Activated T-cell treated with anti-CD3 and anti-CD28 coated beads, Interleukin-2, amount 50 U/mL, for 1 hour (primary cell): ENCODE measurements at places on chromosomes 5 and 9.

DNA sequence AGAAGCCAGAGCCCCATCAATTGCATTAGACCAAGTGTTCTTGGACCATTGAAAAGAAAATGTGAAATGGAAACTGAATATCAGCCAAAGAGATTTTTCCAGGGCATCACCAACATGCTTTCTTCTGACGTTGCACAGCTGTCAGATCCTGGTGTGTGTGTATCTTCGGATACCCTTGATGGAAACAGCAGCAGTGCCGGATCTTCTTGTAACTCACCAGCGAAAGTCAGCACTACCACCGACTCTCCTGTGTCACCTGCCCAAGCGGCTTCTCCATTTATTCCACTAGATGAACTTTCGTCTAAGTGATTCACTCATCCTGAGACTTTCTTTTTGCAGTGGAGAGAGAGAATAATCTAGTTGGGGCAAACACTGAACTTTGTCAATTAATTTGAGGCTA, 75.7 kb downstream of the PIP5K1B start:
- DNase-seq = peak; percentile 23

GRCh38 chr5:51983161-51983560, 599.9 kb downstream of the ISL1 start:
- no peak for DNase-seq

- DNase-seq = no peak
These were observed 371.5 kb downstream of the PRELID2 start for GRCh38 chr5:145463634-145464033.

GRCh38 chr9:116628716-116629115, 58.4 kb upstream of the TRIM32 start:
- no peak for DNase-seq

DNA sequence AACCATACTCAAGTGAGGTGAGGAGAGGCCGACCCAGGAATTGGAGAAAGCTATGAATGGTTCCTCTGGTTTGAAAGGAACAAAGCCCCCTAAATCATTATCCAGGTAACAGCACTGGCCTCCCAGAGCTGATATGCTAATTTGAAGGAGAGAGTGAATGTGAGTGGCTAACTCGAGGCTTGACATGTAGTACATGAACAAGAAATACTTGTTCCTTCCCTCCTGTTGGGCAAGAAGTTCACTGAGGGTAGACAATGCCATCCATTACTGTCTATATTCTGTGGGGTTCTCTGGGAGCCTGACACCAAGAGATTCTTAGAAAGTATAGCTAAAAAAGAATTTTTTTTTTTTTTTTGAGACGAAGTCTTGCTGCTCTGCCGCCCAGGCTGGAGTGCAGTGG, 32.5 kb upstream of the ZNF354A start:
- DNase-seq = no peak

DNA sequence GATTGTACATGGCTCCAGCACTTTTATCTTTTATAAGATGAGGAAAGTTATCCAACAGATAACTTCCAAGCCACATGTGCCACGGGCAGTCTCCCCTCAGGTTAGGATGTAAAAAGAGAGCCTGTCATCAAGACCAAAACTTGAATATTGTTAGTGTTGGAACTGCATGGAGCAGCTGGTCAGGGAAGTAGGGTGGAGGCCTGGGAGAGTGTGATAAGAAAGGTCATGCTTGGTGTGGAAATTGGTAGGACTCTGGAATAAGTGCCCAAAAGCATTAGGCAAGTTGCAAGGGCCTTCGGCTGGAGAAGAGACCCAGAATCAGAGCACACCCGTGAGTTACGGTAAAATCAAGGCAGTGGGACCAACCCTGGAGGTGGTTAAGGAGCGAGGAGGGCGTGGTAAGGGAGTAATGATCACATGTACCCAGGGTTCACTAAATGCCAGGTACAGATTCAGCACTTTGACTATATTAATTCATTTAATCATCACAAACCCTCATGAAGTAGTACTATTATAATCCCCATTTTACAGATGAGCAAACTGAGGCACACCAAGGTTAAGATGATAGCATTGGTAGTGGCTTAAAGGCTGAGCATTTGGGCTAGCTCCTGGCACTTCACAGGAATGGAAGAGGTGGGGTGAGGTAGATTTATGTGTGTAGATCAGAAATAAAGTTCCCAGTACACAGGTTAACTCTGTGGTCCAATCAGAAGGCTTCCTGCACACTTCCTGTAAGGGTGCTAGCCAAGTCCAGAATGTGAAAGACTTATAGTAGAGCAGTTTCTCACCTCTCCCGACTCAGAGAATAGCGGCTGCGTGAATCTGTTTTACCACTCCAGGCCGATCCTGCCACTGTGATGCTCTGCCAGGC, 96.5 kb upstream of the ZNF608 start:
- no peak for DNase-seq

DNA sequence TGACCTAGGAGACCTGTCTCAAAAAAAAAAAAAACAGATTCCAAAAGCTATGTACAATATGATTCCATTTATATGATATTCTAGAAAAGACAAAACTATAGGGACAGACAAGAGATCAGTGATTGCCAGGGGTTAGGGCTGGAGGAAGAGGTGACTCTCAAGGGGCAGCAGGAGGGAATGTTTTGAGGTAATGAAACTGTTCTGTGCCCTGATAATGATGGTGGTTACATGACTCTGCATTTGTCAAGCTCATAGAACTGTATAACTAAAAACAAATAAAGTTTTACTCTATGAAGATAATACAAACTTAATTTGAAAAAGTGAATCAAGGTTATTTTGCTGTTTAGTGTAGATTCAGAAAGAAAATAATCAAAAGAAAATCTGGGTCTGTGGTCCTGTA, 125.3 kb upstream of the IQGAP2 start:
- DNase-seq = no peak

GRCh38 chr5:136374003-136374402, 8.7 kb upstream of the TRPC7 start:
- no peak for DNase-seq

- DNase-seq = no peak
These were observed 51.9 kb downstream of the NEURL1B start for GRCh38 chr5:172692981-172693380.

GRCh38 chr9:70064496-70064895, 20.8 kb downstream of the MAMDC2 start:
- DNase-seq = no peak

DNA sequence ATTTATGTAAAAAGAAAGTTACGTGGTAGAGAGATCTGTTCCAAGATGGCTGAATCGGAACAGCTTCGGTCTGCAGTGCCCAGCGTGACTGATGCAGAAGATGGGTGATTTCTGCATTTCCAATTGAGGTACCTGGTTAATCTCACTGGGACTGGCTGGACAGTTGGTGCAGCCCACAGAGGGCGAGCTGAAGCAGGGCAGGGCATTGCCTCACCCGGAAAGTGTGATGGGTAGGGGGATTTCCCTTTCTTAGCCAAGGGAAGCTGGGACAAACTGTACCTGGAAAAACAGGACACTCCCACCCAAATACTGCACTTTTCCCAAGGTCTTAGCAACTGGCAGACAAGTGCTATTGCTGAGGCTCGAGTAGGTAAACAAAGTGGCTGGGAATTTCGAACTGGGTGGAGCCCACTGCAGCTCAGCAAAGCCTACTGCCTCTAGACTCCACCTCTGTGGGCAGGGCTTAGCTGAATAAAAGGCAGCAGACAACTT, 13.1 kb upstream of the HSD17B4 start:
- no peak for DNase-seq

- no peak for DNase-seq
These were observed 563.9 kb downstream of the HTR1A start for GRCh38 chr5:63398346-63398745.

DNA sequence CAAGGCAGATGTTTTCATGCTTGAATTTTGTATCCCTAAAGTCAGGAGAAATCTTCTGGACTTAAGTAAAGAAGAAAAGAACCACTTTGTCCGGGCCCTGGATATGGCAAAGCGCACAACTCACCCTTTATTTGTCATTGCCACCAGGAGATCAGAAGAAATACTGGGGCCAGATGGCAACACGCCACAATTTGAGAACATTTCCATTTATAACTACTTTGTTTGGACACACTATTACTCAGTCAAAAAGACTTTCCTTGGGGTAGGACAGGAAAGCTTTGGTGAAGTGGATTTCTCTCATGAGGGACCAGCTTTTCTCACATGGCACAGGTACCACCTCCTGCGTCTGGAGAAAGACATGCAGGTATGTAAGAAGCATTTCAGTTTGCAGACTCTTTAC, 2.3 kb downstream of the TYRP1 start:
- no peak for DNase-seq

DNA sequence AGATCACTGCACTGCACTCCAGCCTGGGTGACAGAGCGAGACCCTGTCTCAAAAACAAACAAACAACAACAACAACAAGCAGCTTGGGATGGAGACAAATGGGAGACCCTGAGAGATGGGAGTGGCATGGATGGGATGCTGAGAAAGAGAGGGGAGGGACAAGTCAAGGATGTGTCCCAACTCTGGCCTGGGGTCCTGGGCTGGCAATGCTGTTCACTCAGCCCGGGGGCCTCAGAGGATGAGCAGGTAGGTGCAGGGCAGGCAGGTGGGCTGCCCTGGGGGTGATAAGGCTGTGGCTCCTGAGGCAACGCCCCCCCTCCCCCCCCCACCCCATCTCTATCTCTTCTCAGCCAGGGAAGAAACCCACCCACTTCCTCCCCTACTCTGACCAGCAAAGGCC, 123.0 kb downstream of the LHX2 start:
- no peak for DNase-seq

DNA sequence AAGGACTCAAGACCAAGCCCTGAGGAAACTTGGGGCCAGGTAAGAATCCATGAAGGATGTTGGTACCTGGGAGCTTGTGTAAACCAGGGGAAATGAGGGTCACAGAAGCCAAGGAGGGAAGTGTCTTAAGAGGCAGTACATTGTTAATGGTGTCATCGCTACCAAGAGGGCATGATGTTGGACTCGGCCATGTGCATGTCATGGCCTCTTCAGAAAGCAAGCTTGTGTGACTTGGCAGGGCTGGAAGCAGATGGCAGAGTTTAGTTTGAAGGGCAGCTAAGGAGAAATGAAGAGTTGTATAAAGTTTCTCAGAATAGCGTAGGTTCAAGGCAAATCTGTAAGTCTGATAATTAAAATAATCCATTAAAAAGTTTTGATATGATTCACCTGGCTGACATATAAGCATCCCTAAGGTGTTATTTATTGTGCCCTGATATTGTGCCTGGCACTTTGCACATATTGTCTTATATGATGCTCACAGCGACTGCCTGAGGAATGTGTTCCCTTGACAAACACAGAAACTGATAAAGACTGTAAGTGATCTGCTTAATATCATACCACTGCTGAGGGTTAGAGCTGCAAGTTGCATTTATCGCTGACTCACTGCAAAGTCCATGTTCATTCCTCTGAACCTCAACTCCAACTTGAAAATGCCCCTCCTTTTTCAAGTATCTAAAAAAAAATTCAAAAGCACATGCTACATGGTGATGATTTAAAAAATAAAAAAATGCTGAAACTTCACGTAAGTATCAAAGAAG, 81.3 kb upstream of the PTPN3 start:
- no peak for DNase-seq

- DNase-seq = no peak
These were observed 37.6 kb upstream of the CAST start for GRCh38 chr5:96624596-96624995.

DNA sequence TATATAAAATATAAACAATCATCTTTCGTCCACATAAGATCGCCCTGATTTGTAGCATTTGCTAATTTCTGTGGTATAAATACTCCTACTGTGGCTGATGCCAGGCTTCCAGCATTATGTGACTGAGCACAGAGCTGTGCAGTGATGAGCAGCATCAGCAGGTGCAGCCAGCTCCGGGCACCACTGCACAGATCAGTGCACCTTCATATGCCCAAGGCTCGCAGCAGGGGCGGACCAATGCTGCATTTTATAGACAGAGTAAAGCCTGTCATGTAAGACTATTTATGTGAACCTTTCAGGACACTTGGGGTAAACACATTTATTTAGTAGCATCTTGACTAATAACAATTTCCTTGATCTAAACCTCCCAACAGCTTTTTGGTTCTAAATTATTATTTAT, 53.1 kb downstream of the LMNB1 start:
- DNase-seq = no peak

GRCh38 chr5:40916226-40916625, 6.9 kb downstream of the C7 start:
- DNase-seq = no peak

- DNase-seq = no peak
These were observed 193.9 kb downstream of the RFK start for GRCh38 chr9:76200315-76200714.

GRCh38 chr9:20326516-20326915, 295.8 kb downstream of the MLLT3 start:
- DNase-seq = no peak

GRCh38 chr5:137492331-137492730, 6.8 kb downstream of the SPOCK1 start:
- DNase-seq = no peak
